ENCODE measurements at places on chromosomes 4 and X.

DNA sequence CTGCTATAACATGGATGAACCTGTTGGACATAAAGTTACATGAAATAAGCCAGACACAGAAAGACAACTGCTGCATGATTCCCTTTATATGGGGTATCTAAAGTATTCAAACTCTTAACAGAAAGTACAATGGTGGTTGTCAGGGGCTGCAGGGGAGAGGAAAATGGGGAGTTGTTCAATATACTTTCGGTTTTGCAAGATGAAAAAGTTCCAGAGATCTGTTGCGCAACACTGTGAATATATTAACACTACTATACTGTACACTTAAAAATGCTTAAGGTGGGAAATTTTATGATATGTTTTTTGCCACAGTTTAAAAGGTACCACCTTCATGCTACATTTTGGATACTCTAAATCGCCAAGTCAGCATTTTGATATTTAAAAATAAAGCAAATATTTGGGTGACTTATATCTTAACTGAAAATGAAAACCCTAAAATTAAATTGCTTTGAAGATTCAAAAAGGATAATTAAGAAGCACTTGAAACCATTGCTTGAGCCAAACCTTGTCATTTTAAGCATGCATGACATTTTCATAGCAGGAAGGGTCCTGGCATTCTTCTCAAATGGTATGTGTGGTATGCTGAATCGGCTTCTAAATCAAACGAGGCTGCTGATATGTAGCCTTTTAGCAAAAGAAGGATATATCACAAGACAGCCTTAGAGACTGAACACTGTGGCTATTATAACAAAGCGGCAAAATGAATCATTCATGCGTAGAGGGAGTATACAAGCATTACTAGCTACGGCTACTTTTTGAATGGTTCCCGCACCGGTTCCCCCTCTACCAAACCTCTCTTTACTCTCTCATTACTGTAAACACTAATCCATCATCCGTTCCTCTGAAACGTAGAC is 607.1 kb upstream of the DIPK2B start:
- DNase-seq = no peak

DNA sequence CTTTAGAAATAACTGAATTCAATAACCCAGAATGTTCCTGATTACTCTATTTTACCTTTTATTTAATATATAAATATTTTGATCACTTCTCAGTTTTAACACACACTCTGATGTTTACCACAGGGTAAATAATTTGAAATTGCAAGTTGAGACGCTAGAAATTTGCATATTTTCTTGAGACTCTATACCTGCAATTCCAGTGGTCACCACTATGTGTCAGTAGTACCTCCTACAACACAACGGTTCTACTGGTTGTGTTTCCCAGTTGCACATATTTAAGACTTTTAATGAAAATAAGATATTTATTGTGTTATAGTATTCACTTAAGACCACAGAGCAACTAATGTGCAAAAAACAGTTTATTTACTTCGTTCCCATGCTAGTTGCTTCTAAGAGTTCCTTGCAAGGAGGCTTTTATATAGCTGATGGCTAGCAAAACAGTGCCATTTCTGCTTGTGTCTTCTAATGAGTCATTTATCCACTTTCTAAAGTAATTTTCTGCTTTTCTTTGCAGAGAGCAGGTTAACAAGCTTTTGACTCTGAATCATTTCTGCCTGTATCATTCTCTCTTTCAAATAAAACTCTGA is 98.9 kb upstream of the PDLIM3 start:
- peak; percentile 44 for DNase-seq

- DNase-seq = peak; percentile 11
Measured at GRCh38 chr4:48635310-48635709, 144.8 kb downstream of the FRYL start.

DNA sequence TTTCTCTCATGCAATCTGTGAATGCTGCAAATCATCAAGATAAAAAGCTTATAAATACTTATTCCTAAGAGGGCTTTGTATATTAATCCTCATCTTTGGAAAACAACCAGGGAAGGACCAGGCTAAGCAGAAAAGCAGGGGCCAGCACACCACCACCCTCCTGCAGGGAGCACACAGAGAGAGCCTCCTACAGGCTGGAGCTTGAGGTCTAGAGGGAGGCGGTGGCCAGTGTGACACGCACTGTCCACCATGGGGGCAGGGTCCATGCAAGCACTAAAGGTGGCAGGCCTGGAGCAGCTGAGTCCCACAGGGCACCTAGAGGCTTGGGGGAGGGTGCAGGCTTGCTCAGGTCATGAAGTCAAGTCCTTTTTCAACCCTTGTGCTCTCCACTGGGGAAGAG is 236.9 kb downstream of the TACR3 start:
- DNase-seq = no peak

GRCh38 chr4:83599183-83599582 is 63.3 kb downstream of the GPAT3 start:
- DNase-seq = peak; percentile 31

DNA sequence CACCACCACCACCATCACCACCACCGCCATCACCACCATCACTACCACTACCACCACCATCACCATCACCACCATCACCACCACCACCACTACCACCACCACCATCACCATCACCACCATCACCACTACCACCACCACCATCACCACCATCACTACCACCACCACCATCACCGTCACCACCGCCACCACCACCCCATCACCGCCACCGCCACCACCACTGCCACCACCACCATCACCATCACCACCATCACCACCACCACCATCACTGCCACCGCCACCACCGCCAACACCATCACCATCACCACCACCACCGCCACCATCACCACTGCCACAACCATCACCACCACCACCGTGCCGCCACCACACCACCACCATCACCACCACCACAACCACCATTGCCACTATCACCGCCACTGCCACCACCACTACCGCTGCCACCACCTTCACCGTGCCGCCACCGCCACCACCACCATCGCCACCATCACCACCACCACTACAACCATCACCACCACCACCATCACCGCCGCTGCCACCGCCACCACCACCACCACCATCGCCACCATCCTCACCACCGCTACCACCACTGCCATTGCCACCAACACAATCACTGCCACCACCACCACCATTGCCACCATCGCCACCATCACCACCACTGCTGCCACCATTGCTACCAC is 1511.3 kb upstream of the AGA start:
- no peak for DNase-seq

DNA sequence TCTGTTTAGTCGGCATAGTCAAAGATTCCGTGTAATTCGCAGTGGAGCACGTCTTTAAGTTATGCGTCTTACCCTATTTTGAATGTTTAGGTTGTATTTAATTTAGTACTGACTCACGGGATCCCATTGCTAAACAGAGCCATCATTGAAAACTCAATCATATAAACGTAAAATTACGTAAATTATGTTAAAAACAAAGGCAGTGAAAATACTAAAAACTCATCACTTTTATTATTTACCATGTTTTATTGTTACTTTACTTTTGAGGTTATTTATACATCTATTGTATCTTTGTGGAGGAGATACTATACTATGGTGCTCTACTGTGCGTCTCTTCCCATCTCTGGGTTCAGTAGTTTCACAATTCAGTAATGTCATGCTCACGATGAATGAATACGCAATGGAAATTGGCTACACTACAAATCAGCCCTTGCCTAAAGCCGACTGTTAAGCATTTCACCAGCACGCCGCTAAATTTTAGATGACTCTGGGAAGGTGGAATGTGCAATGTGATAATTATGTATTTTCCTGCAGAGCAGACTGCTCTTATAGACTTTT is 944 bp downstream of the FUNDC2 start:
- DNase-seq = peak; percentile 40

- DNase-seq = no peak
Measured at GRCh38 chr4:2138846-2139500, 79.8 kb downstream of the NAT8L start.

- no peak for DNase-seq
Measured at GRCh38 chr4:5292101-5292500, 240.8 kb downstream of the STK32B start.

GRCh38 chrX:39654952-39655351 is 442.8 kb downstream of the BCOR start:
- no peak for DNase-seq

DNA sequence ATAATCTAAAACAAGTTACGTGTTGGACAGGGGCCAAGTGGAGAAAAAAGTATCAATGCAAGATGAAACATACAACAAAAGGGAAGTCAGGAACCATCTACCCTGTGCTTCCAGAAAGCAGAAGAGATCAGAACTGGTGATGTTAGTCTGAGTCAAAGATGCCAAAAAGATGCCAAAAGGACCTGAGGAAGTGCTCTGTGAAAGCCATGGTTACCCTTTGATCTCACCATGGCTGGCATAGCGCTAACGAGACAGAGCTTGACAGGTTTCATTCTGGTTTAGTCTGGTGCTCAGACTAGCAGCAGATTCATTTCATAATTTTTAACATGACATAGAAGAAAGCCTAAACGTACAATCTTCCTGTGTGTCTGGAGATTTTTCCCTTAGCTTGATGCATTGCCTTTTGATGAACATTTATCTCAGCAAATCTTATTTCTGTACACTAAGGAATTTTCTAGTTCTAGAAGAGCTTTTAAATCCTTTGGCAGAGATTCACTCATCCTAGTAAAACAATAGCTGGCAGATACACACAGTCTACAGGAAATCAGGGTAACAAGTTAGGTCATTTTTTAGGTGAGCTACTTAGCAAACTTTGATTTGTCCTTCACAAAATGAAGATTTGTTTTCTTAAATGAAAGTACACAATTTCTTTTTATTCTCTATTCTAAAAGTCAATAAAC is 87.7 kb downstream of the COL25A1 start:
- no peak for DNase-seq

GRCh38 chr4:157265281-157265680 is 44.8 kb downstream of the GRIA2 start:
- DNase-seq = no peak

DNA sequence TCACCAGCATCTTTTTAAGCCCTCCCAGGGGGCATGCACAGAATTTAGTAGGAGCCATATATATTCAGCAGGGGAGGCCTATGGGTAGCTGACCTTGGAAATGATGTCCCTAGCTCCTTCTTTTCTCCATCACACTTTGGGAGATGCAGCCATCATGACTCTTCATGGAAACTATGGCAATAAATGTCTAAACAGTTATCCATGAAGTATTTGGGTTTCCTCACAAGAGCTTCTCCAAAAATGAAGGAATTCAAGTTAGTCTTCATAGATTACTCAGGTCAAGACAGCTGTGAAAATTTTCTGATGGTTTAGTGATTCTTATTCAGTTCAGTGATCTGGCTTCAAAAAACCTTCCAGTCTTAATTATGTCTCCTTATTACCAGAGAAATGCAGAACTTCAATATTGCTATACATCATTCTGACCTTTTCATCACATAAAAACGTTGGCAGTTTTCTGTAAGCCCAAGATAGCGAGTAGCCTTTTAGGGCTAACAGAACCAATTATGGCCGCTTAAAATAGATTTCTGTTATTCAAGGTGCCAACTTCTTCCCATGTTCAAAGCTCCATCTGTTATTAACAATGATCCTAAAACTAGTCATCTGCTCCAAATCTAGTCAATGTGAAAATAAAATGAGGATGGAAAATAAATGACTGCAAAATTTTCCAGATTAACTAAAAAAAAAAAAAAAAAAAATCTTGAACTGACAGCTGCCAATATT is 52.5 kb downstream of the TMEM156 start:
- DNase-seq = no peak

Data from GM12865 (cell line).